ENCODE measurements at places on chromosomes 4 and X.
A peak's percentile ranks its signal among the peaks of the same experiment; 100 is the strongest.

- DNase-seq: no peak
Measured at GRCh38 chr4:71732706-71733105, 51.2 kb downstream of the GC start.

DNA sequence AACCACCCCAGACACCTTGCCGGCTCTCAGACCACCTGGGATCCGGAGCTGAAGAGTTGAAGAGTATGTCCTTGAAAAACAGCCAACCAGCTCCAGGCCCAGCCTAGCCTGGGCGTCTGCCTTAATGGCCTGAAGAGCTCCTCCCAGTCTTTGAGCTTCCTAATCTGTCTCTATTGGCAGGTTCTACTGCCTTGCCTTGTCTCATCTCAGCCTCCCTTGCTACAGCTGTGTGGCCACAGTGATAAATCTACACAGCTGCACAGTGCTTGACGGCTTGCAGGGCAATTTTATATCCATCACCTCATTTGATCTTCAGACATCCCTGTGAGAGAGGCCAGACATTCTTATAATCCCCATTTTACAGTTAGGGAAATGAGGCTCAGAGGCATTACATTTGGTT, 19.9 kb downstream of the AWAT2 start:
- DNase-seq: no peak

GRCh38 chrX:153763989-153764755, at the start of gene PLXNB3:
Gene PLXNB3 (plus strand): TSS chrX:153764249. CDS start chrX:153765536, 1,287 bp downstream.
- DNase-seq: peak; percentile 54

- DNase-seq: no peak
Measured at GRCh38 chr4:123562994-123563750, 166.6 kb downstream of the SPRY1 start.

GRCh38 chr4:127997534-127998388, 32.6 kb downstream of the ABHD18 start:
- DNase-seq: no peak

DNA sequence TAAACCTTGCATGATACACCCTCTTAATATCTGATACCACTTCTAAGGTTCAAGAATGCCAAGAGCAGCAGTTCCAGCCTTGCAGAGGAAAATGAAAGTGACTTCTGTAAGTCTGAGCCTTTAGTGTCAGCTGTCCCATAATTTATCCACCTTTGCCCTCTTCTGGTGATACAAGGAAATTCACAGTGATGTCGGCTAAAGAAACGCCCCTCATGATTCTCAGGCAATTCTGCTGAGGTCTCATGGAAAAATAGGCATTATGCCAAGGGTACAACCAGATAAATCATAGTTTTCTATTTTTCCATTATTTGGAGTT, 172.2 kb upstream of the CXCL13 start:
- DNase-seq: no peak

DNA sequence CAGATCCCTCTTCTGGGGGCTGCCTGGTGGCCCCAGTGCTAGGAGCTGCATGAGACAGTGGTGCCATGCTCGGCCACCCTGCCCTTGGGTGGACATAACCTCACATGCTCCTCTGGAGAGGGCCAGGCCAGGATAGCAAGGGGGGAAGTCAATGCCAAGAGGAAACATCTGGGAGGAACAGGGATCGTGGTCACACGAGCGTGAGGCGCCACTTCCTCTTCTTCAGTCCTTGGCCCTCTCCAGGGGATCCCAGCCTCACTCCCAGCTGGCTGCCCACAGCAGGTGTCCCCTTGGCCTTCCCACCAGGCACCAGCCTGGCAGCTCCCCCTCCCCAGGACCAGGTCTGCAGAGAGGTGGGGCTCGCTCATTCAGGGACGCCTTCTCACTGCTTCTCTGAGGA, 28.6 kb downstream of the TBC1D14 start:
- DNase-seq: no peak

- no peak for DNase-seq
Measured at GRCh38 chr4:153248641-153249198, 44.5 kb downstream of the TRIM2 start.

DNA sequence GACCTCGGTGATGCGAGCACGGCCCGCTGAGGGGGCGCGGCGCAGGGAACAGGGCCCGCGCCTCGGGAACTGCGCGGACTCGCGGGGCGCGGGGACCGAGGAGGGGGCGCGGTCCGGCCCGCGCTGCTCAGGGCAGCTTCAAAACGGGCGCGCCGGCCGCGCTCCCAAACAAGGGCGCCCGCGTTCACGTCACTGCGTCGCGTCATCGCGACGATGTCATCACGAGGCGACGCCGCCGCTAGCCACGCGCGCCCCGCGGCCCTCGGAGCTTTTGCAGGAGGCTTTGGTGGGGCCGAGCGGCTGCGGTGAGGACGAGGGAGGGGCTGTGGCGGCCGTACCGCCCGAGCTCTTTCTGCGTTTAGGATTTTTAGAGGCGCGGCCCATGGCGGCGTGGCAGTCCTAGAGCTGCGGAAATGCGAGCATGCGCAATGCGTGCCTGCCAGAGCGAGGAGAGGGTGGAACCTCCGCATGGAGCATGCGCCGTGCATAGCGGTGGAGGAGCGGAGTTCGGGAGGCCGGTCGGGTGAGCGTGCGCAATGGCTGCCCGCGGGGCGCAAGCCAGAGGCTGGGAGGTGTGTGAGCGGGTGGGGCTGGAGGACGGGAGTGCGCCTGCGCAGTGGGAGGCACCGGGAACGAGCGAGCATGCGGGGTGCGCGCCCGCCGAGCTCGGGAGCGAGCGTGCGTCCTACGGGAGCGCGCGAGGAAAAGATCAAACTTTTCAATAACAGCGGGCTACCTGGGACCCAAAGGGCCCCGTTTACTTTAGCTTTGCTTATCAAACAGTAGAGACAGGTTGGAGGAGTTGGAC, at the start of gene PPP2R3B:
TSS of gene PPP2R3B (minus strand) at position 140 of the 808 bp plus-strand sequence. CDS start 216 bp downstream, outside the sequence.
- DNase-seq: peak; percentile 96

GRCh38 chr4:92399032-92399431, 95.3 kb downstream of the GRID2 start:
- DNase-seq: no peak

GRCh38 chrX:68895341-68895755, 66.5 kb downstream of the EFNB1 start:
- no peak for DNase-seq

GRCh38 chr4:179110356-179110755, 1668.1 kb upstream of the AGA start:
- DNase-seq: no peak

DNA sequence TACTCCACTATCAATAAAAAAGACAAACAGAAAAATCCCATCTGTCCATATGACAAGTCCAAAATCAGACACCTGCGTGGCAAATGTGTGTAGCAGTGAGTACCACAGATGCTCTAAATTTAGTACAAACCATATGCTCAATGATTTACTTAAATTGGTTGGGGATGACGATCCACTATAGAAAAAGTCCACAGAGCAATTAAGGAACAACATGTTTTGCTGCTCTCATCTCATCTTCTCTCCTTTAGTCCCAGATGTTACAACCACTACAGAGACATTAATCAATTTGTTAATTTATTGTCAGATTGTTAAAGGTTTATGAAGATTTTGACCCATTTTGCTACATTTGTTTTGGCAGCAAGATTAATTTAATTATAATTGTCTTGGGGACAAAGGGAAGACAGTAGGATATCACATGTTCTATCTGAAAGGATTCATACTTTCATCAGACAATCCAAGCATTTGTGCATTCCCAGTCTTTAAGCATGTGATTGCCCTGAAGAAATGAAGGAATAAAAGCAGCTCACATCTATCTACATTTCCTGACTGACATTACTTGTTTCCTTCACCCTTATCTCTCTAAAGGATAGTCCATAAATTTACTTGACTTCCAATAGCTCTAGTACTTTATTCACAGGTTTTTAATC, 2268.1 kb downstream of the PCDH7 start:
- DNase-seq: no peak

All from activated T-cell treated with anti-CD3 and anti-CD28 coated beads for 4 hours (primary cell).